ENCODE measurements at places on chromosomes 7 and 10.

- DNase-seq = peak; percentile 56
Measured at GRCh38 chr10:49534670-49535381, 4.1 kb downstream of the ERCC6 start.

DNA sequence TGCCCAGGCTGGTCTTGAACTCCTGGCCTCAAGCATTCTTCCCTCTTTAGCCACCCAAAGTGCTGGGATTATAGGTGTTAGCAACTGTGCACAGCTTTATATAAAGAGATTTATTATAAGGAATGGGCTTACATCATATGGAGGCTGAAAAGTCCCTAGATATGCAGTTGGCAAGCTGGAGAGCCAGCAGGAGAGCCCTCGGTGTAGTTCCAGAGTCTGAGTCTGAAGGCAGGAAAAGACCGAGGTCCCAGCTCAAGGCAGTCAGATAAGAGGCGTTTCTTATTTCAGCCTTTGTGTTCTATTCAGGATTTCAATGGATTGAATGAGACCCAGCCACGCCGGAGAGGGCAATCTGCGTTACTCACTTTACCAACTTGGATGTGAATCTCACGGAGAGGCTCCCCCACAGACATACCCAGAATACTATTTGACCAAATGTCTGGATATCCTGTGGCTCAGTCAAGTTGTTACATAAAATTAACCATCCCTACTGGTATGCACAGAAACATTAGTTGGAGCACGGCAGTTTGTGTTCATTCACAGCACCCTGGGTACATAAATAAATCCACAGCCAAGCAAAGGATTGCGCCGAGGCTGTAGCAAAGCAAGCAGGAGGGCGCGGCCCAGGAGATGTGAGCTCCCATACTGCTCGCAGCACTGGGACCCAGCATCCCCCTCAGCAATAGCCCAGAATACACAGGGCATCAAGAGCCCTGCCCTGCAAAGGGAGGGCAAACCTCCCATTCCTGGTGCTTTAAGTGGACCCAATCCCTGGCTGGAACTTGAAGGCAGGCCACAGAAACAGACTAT is 158.4 kb upstream of the ZNF32 start:
- no peak for DNase-seq

DNA sequence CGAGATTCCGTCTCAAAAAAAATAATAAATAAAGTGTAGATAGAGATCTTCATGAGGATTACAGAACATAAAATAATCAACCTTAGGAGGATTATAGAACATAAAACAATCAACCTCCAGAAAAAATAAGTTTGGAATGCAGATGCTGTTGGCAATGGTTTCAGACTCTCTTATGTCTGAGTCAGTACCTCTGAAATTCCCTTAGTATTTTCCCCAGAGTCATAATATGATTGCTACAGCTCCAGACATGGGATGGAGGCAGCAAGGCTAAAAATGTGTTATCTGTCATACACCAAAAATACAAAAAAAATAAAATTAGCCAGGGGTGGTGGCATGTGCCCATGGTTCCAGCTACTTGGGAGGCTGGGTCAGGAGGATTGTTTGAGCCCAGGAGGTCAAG is 22.2 kb downstream of the CADPS2 start:
- DNase-seq = no peak

DNA sequence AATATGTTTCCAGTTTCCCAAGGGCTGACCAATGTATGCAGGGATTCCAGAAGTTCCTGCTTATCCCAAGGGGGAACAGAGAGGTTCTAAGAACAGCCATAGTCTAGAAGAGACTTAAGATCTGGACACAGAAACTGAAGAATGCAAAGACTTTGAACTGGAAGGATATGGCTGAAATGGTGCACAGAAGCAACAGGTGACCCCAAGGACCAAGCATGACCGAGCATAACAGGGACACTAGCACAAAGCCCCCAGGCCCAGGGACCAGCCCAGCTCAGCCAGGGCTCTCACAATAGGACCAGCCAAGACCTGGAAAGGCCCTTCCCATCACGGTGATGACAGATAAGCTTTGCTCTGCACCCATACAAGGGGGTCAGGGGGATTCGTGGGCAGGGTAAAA is 213.0 kb upstream of the KMT2E start:
- DNase-seq = no peak

- peak; percentile 26 for DNase-seq
Measured at GRCh38 chr10:118911363-118911762, 118.2 kb upstream of the NANOS1 start.
